ENCODE measurements at places on chromosomes 12 and 14.

DNA sequence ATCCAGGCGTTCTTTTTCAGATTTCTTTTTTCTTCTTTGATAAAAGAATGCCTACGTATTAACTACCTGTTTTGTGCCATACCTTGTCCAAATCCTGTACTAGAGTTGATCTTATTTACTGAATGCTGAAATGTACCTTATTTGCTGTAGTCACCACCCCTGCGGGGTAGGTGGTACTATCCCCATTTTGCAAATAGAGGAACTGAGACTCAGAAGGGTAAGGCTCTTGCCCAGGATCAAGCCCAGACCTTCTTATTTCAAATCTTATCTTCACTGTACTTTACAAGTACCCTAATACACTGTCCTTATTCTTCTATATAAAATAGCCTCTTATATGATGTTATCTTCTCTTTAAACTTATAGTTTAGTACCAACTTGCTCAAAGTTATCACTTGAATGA lies 206.5 kb downstream of the SLC41A2 start:
- no peak for DNase-seq

- no peak for DNase-seq
These were observed 543.2 kb upstream of the TBX3 start for GRCh38 chr12:115227137-115227615.

- no peak for DNase-seq
These were observed 268.3 kb upstream of the PRKD1 start for GRCh38 chr14:30195941-30196340.

GRCh38 chr14:23335623-23336022 lies 14.4 kb downstream of the PABPN1 start:
- DNase-seq: no peak

DNA sequence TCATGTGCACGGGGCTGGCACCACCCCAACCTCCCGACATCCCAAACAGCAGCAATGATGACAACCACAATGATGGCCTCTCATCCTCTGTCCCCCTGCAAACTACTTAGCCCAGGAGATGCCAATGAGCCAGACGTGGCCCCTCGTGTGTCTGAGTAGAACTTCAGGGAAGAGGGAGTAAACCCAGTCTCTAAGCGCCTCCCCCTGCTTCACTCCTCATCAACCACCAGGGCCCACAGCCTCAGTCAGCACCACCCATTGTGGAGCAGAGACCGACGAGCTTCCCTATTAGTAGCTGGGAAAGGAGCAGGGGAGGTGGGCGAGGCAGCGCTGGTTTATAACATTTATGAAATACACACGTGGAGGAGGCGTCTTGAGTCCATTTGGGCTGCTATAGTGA lies 182.7 kb upstream of the SFSWAP start:
- no peak for DNase-seq

DNA sequence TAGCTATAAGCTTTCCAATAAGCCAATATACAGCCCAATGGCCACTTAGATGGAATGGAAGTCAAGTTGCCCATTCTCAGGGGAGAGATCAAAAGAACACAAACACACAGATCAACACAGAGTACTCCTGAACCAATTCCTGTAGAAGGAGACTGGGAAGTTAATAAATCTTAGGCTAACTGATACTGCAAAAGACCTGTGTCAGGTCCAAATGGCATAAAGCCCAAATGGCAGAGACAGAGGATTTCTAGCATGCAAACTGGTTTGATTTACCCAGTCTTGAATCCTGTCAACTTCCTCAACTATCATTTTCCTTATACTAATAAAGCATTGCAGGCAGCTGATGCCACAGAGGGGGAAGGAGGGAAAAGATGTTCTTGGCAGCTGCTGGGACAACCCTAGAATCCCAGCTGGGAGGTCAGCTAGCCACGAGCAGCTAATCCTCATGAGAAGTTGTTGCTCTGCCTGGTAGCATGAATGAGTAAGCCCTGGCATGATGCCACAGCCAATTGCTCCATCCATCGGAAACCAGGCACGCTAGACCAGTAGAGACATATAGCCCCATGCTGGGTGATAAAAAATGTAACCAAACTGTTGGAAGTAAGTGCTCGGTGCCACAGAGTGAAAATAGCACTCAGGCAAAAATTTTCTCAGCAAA lies 26.2 kb downstream of the ANG start:
- DNase-seq: no peak

GRCh38 chr12:32644431-32644830 lies 34.7 kb upstream of the DNM1L start:
- DNase-seq: no peak

GRCh38 chr12:101824831-101825230 lies 5.9 kb downstream of the GNPTAB start:
- DNase-seq: no peak

DNA sequence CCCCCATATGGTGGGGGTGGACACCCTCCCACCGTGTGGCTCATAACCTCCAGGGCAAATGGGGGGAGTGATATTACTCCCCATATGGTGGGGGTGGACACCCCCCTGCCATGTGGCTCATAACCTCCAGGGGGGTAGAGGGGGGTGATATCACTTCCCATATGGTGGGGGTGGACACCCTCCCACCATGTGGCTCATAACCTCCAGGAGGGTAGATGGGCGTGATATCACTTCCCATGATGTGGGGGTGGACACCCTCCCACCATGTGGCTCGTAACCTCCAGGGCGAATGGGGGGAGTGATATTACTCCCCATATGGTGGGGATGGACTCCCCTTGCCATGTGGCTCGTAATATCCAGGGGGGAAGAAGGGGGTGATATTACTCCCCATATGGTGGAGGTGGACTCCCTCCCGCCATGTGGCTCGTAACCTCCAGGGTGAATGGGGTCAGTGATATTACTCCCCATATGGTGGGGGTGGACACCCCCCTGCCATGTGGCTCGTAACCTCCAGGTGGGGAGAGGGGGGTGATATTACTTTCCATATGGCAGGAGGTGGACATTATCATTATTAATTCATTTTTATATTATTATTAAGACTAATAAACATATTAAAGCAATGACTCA lies 51.2 kb upstream of the OXA1L start:
- no peak for DNase-seq

- DNase-seq: no peak
These were observed 107.4 kb upstream of the RGS6 start for GRCh38 chr14:71824816-71825215.

Data from amygdala (tissue), 56 donors.